ENCODE measurements at places on chromosomes 11 and 22. TPM values are rescaled to one million over a fixed set of nuclear protein-coding genes. Genes with fewer than 3 reads are reported as not detected.

The STX5 gene
- 25.0 TPM for total RNA-seq

The MMP7 gene
- 33.8 TPM for total RNA-seq

The C1QTNF4 gene
- total RNA-seq, result not detected

The CATSPERZ gene
- total RNA-seq, result 1.6 TPM

The CRYBB2 gene
- total RNA-seq, result not detected

The PYGM gene
- 0.32 TPM for total RNA-seq

The C11orf65 gene
- total RNA-seq, result not detected

The GAB4 gene
- total RNA-seq, result not detected

The CRYBB3 gene
- not detected for total RNA-seq

Measured in A549 treated with GW870086 at 1 μM for 4 hours (cell line).